ENCODE measurements at places on chromosomes 1 and 21. TPM values are rescaled to one million over a fixed set of nuclear protein-coding genes. Genes with fewer than 3 reads are reported as not detected.
A peak's percentile ranks its signal among the peaks of the same experiment; 100 is the strongest.

DNA sequence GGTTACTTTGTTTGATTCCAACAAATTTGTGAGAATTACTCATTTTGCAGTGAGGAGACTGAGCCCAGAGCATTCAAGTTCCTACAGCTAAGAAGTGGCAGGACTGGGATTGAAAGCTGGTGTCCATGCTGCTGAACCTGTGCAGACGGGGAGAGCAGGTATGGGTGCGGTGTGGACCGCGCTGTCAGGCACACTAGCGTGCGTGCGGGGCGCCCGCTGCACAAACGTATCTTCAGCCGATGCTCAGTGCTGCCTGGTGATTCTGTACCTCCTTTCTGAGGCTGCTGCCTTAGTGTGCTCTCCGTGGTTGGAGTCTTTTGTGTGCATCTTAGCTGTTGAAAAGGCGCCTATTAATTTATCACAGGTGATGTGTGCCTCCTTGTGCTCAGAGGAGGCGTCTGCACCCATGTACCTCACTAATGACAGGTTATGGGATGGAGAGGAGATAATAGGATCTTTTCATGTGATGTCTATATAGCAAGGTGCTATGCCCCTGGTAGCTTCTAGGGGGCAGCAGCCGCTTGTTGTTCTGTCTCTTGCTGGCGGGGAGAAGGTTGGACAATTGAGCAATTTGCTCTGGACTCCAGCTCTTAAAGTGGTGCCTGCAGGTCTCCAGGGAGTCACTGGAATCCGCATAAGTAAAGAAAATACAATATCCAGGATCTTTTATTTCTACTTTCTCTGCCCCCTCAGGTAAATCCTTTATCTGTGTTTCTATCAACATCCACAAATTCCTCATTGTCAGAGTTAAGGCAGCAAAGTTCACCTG, 32.5 kb downstream of the PEX14 start:
- H3K27me3 ChIP-seq: no peaks in the 10 kb centered on the region
- peak; percentile 69 for DNase-seq
- peaks cover 1% of the 10 kb centered on the region for H3K36me3 ChIP-seq

The OR10J1 gene
- not detected for total RNA-seq

The GBP5 gene
- total RNA-seq: 174 TPM

The CNR2 gene
- 0.25 TPM for total RNA-seq

GRCh38 chr21:17085707-17086106, 427.1 kb upstream of the CXADR start:
- no peaks in the 10 kb centered on the region for H3K27me3 ChIP-seq
- H3K36me3 ChIP-seq: no peaks in the 10 kb centered on the region
- no peaks in the 10 kb centered on the region for H3K4me1 ChIP-seq
- no peak overlapping the region for H3K4me3 ChIP-seq
- no peak overlapping the region for H3K27ac ChIP-seq
- no peak for DNase-seq

The DENND2D gene
- total RNA-seq: 208 TPM

DNA sequence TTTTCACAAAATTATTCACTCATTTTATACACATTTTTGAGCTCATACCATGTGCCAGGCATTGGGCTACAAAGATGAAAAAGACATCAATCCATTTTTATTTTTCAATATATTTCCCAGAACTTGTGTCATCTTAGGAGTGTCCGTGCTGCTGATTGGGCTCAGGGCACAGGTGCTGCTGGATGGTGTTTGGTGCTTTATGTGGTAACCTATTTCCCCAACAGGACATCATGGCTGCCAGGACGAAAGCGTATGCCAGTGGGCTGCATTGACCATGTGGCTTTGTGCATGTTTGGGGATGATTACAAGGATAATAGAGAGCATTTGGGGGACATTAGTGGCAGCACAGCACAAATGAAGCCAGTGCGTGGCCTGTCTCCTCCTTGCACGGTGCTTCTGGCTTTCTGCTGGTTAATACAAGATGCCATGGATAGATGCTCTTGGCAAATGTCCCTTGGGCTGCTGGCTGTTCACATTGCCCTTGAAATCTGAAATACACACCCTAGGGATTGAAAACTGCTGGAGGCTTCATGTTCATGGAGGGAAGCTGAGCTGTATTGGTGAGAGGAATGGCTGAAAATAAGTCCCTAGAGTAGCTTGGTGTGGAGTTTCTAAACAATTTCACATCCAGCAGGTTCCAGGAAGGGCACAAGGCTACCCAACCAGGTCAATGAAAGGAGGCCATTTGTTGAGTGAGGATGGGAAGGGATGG, 52.3 kb downstream of the TENT5C start:
- peaks cover 16% of the 10 kb centered on the region for H3K27me3 ChIP-seq
- H3K4me1 ChIP-seq: peaks cover 92% of the 10 kb centered on the region
- DNase-seq: no peak
- no peak overlapping the region for H3K4me3 ChIP-seq
- peak overlapping the region; percentile 21 for H3K27ac ChIP-seq

DNA sequence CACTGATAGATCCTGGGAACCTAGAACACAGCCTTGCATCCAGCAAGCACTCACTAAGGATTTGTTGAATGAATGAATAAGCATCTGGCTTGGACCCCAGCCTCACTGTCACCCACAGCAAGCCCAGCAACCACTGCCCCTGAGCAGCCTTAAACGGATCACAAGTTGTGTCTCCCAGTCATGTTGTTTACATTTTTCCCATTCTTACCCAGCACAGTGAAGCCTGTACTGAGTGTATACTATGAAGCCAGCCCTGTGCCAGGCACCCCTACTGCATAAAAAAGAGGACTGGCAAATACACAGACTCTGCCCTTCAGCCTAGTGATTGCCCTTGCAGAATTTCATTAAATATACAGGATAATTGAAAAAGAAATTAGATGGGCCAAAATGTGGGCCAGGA, 30.2 kb downstream of the RRAGC start:
- no peaks in the 10 kb centered on the region for H3K36me3 ChIP-seq
- H3K27ac ChIP-seq: no peak overlapping the region
- no peak overlapping the region for H3K4me3 ChIP-seq
- DNase-seq: no peak
- H3K27me3 ChIP-seq: peaks cover 15% of the 10 kb centered on the region
- no peaks in the 10 kb centered on the region for H3K4me1 ChIP-seq

GRCh38 chr1:168568346-168568745, 8.1 kb upstream of the XCL1 start:
- H3K4me1 ChIP-seq: peaks cover 15% of the 10 kb centered on the region
- H3K27me3 ChIP-seq: no peaks in the 10 kb centered on the region
- H3K4me3 ChIP-seq: no peak overlapping the region
- no peaks in the 10 kb centered on the region for H3K36me3 ChIP-seq

The SELENON gene
- total RNA-seq: 15.3 TPM

DNA sequence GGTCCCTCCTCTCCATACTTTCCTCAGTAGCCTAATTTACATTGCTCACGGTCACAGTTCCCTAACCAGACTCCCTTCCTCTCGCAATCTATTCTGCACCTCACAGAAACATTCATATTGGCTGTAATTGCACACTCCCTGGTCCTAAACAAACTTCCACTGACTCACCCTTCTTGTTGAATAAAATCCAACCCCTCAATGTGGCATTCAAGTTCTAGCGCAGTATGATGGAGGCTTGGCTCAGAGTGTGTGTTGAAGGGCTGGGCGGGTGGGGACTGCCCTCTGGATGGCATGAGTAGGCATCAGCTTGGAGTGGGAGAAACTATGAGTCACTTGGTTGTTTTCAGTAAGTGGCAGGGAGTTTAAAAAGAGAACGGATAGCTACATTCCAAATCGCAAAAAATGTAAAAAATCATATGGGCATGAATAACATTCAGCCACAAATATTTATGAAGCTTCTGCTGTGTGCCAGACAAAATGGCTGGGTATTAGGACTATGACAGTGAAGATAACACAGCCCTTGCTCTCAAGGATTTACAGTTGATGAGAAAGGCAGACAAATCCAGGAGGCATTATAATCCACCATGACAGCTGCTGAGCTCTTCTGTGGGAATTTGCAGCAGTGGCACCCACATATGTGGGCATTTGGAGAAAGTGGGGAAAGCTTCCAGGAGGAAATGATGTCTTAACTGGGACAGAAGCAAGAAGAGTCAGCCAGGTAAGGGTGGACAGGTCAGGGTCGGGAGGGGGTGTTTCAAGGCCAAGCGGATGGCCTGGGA, 42.2 kb upstream of the LYST start:
- H3K4me1 ChIP-seq: peaks cover 37% of the 10 kb centered on the region
- no peak overlapping the region for H3K4me3 ChIP-seq
- H3K36me3 ChIP-seq: no peaks in the 10 kb centered on the region
- no peak for DNase-seq
- no peaks in the 10 kb centered on the region for H3K27me3 ChIP-seq

The KRTAP10-9 gene
- total RNA-seq: not detected

DNA sequence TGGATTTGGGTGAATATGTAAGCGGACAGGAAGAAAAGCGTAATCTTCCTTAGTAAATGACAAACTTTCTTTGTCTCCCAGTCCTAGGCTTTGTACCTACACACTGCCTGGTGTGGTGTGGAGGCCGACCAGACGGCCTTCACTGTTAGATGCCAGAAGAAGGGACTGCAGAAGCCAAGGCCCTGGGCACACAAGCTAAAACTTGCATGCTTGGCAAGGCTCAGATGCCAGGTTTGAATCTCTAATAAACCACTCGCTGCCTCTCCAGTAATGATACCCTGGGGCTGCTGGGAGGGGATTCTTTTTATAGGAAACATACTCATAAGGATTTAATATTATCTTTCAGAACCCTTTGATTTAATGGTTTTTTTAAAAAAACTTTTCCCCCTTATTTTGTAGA, 263.8 kb downstream of the PTPRC start:
- no peak for DNase-seq
- H3K36me3 ChIP-seq: peaks cover 12% of the 10 kb centered on the region
- peaks cover 26% of the 10 kb centered on the region for H3K4me1 ChIP-seq
- H3K4me3 ChIP-seq: no peak overlapping the region
- H3K27me3 ChIP-seq: no peaks in the 10 kb centered on the region

The SFN gene
- total RNA-seq: 0.59 TPM

DNA sequence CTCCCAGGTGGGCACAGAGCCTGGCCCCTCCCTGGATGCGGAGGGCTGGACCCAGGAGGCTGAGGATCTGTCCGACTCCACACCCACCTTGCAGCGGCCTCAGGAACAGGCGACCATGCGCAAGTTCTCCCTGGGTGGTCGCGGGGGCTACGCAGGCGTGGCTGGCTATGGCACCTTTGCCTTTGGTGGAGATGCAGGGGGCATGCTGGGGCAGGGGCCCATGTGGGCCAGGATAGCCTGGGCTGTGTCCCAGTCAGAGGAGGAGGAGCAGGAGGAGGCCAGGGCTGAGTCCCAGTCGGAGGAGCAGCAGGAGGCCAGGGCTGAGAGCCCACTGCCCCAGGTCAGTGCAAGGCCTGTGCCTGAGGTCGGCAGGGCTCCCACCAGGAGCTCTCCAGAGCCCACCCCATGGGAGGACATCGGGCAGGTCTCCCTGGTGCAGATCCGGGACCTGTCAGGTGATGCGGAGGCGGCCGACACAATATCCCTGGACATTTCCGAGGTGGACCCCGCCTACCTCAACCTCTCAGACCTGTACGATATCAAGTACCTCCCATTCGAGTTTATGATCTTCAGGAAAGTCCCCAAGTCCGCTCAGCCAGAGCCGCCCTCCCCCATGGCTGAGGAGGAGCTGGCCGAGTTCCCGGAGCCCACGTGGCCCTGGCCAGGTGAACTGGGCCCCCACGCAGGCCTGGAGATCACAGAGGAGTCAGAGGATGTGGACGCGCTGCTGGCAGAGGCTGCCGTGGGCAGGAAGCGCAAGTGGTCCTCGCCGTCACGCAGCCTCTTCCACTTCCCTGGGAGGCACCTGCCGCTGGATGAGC, 34.2 kb downstream of the TRIM11 start:
- no peaks in the 10 kb centered on the region for H3K4me1 ChIP-seq
- H3K27ac ChIP-seq: no peak overlapping the region
- DNase-seq: no peak

The GJA9 gene
- total RNA-seq: not detected

The CDA gene
- total RNA-seq: not detected

DNA sequence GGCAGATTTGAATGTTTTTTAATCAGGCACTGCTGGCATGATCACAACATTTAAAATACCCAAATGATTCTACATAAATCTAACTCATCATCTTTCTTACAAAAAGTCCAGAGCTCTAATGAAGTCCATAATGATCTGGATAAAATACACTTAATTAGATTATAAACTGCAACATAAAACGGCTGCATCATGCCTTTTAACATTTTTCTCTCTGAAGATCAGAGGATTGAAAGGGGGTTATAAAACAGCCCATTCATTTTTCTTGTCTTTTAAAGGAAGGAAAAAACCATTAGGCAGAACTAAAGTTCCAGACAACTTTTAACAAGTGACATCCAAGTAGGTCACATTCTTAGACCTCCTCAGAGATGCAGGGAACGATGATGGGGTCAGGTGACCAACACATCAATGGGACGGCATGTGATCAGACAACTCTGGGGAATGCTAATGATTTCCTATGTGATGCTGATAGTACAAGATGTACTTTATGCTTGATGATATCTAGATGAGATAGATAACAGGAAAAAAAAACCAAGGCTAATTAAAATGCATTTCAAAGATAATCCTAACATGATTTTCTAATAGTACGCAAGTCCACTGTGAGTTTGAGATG, 455.1 kb downstream of the SMYD3 start:
- no peaks in the 10 kb centered on the region for H3K27me3 ChIP-seq
- H3K27ac ChIP-seq: no peak overlapping the region
- H3K4me1 ChIP-seq: no peaks in the 10 kb centered on the region
- peaks cover 1% of the 10 kb centered on the region for H3K36me3 ChIP-seq

GRCh38 chr1:3181956-3182355, 113.0 kb downstream of the PRDM16 start:
- no peak for DNase-seq
- H3K4me1 ChIP-seq: no peaks in the 10 kb centered on the region
- peaks cover 8% of the 10 kb centered on the region for H3K27me3 ChIP-seq
- H3K4me3 ChIP-seq: no peak overlapping the region
- no peaks in the 10 kb centered on the region for H3K36me3 ChIP-seq

- peaks cover 17% of the 10 kb centered on the region for H3K4me1 ChIP-seq
- H3K27me3 ChIP-seq: no peaks in the 10 kb centered on the region
- H3K4me3 ChIP-seq: no peak overlapping the region
- no peak for DNase-seq
- H3K36me3 ChIP-seq: no peaks in the 10 kb centered on the region
- H3K27ac ChIP-seq: no peak overlapping the region
These were observed 22.0 kb upstream of the RCAN1 start for GRCh38 chr21:34636961-34637360.

The KCNK1 gene
- not detected for total RNA-seq

The OR14K1 gene
- not detected for total RNA-seq

- no peak overlapping the region for H3K27ac ChIP-seq
- peaks cover 2% of the 10 kb centered on the region for H3K4me1 ChIP-seq
- peak; percentile 17 for DNase-seq
- no peak overlapping the region for H3K4me3 ChIP-seq
- no peaks in the 10 kb centered on the region for H3K36me3 ChIP-seq
- H3K27me3 ChIP-seq: peaks cover 11% of the 10 kb centered on the region
These were observed 153.7 kb upstream of the ST6GALNAC5 start for GRCh38 chr1:76713535-76713934.

Data from activated CD8-positive, alpha-beta T cell treated with anti-CD3 and anti-CD28 coated beads for 36 hours (primary cell).